ENCODE measurements at places on chromosomes 5 and 9.

- no peak for DNase-seq
These were observed 103.5 kb upstream of the ARRDC3 start for GRCh38 chr5:91486638-91487037.

DNA sequence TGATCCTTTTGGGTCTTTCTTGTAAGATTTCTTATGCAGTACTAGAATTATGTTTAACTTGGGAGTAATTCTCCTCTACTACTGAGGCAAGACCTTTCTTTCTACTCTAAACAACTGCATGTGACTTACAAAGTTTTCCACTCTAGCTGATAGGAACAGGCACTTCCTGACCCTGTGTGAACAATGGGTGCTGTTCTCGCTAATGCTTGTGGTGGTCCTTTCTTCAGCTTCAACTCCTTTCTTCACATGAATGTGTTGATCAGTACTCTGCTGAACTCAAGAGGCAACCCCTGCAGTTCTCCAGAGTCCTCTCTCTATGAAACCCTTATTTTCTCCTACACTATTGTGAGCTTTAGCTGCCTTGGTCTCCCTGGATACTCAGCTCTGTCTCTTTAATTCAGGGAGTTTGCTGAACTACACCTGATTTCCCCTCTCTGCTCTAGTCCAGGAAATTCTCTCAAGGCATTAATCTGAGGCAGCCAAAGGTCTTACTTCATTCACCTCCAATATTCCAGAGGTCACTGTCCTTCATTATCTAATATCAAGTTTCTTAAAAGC lies 484.6 kb upstream of the PIK3R1 start:
- DNase-seq, result no peak

DNA sequence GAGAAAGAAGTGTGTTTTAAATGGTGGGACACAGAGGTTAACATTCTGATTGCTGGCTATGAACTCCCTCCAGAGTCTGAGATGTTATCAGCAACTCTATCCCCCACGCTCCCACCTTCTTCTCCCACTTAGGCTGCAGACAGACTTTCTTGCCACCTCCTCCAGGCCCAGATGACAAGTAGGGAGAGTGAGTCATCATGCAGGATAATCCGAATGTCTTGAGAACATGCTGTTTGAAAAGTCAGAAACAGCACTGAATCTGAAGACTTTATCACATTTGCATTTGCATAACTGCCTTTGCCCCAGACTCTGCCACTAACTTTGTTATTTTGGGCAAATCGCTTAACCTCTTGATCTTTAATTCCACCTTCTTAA lies 139.8 kb downstream of the ESM1 start:
- DNase-seq, result no peak

- no peak for DNase-seq
These were observed 20.6 kb upstream of the ANP32B start for GRCh38 chr9:97962575-97962974.

GRCh38 chr5:72584466-72584865 lies 77.3 kb upstream of the ZNF366 start:
- no peak for DNase-seq

- DNase-seq, result no peak
These were observed 6.2 kb upstream of the CD180 start for GRCh38 chr5:67202828-67203227.

GRCh38 chr9:81490605-81491331 lies 198.6 kb downstream of the TLE1 start:
- DNase-seq, result no peak

GRCh38 chr5:124297826-124298225 lies 448.6 kb downstream of the ZNF608 start:
- DNase-seq, result no peak

DNA sequence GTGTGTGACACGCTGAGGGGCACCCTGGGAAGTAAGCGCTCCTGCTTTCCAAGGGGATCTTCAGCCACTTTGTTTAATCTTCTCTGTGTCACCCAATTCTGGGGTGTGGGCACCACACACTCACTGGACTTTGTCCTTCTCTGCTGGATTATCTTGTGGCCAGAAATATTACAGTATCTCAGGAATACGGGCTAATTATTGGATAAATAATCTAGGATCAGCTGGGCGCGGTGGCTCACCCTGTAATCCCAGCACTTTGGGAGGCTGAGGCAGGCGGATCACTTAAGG lies 50.9 kb downstream of the COL5A1 start:
- no peak for DNase-seq

DNA sequence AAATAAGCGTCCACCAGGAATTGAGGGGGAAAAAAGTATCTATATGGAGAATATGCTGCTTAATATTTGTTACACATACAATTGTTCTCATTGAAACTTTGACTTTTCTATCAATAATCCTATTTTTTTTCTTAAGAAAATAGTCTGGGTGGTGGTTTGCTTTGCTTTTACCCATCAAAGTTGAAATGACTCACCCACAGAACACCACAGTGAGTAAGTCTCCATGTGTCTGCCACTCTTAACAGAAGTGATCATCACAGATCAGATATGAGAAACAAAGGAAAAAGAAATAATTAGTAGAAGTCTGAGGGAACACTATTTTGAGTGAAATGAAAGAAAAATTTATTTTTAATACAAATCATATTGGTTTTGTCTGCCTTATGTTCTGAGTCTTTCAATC lies 742.8 kb downstream of the CDH9 start:
- DNase-seq, result no peak

GRCh38 chr9:123438321-123438720 lies 82.3 kb downstream of the CRB2 start:
- DNase-seq, result no peak

DNA sequence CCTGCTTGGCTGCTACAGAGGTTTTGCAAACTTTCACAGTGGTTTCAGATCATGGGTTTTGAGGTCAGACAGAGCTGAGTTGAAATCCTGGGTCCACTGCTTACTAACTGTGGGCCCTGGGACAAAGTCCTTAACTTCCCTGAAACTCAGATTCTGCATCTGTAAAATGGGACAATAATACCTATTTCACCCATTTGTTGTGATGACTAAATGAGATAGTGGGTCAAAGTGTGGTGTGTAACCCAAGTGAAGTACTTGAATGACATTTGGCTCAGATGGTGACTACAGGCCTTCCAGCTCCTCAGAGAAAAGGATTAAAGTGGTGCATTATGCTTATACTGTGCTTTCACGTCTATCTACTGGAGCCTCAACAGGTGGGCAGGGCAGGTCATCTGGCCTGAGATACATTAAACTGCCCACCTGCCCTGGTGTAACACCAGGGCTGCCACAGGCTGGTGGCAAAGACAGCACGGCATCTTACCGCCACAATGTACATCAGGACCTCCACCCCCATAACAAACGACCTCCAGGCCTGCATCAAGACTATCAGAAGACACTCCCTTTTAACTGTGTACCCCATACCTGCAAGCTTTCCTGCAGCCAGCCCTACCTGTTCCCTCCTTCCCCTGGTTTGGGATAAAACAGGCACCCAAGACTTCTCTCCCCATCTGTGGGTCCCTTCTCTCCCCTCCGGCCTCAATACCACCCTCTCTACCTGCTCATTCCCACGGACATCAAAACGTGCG lies 846 bp upstream of the TRAF1 start:
- no peak for DNase-seq

GRCh38 chr5:93126634-93127033 lies 454.4 kb downstream of the NR2F1-AS1 start:
- no peak for DNase-seq

DNA sequence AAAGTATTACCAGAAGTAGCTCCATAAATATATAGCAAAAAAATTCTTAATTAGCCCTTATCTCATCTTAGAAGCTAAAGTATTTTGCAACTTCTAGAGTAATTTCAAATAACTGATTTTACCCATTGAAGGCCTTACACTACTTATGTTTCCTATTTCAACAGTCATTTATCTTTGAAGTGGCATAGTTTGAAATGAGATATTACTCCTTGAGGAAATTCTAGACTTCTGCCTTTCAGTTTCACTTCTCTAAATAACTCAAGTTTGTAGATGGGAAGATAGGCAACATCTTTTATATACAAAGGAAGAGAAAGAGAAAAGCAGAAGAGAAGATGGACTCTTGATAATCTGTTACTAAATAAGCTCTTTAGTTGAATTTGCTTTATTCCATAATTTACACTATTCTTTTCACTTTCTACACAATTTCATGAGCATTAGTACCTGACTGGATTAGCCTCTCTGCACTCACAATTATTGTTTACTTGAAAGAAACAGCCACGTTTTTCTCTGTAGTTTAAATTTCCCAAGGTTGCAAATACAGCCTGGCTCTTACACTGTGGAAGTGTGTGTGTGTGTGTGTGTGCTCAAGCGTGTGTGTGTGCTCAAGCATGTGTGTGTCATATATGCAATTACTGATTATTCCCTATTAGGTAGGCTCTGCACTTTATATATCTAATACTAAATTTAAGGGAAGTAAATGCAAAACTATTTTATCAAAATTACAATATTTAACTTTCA lies 60.6 kb upstream of the EMB start:
- DNase-seq, result no peak

DNA sequence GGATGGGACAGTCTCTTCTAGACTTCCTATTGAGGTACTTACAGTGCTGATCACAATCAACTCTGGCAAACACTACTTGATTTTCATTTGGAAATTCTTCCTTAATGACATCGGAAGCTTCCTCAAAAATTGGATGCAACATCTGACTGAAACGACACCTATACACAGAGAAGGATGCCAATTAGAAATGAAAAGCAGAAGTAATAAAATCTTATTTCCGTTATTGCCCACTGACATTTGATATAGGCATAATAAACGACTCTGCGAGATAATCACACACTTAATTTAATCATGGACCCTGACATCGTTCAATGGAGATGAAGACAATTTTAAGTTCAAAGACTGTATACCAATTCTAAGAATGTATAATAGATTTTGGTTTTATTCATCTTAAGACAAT lies 46.4 kb downstream of the ERP44 start:
- DNase-seq, result no peak

- DNase-seq, result no peak
These were observed 281.7 kb upstream of the IRX2 start for GRCh38 chr5:3033033-3033755.

- DNase-seq, result no peak
These were observed 100.1 kb upstream of the TNFAIP8 start for GRCh38 chr5:119255571-119256356.

DNA sequence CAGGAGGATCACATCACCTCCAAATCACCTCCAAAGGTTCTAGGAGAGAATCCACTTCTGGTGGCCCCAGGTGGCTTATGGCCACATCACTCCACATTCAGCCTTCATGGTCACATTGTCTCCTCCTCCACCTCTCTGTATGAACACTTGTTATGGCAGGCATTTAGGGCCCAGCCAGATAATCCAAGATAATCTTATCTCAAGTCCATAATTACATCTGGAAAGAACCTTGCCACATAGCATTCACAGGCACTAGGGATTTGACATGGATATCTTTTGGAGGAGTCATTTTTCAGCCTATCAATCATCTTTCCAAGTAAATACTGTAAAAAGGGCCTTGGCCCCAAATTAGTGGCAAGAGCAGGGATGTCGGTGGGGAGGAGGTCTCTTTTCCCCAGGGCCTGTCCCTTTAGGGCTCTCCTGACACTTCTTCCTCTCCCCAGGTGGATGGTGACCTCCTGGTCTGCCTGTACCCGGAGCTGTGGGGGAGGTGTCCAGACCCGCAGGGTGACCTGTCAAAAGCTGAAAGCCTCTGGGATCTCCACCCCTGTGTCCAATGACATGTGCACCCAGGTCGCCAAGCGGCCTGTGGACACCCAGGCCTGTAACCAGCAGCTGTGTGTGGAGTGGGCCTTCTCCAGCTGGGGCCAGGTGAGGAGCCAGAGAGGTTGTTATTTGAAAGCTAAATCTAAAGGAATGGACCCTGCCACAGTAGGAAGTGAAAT lies 140.9 kb downstream of the SAXO1 start:
- no peak for DNase-seq

DNA sequence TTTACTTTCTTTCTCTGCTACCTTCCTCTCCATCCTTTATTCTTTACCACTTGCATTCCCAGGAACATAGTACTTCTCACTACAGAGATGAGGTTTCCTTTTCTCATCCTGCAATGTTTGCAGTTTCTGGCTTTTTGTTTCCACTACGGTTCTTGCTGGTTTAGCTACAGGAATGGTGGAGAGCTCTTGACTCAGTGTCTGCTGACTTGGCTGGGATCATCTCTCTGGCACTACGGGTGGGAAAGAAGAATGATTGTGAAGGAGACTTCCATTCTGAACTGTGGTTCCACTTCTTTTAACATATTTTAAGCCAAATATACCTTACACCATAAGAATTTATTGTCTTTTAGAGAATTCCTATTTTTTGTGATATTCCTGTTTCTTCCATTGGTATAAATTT lies 65.1 kb downstream of the NREP start:
- no peak for DNase-seq

GRCh38 chr9:110980261-110980660 lies 58.0 kb downstream of the LPAR1 start:
- DNase-seq, result no peak

DNA sequence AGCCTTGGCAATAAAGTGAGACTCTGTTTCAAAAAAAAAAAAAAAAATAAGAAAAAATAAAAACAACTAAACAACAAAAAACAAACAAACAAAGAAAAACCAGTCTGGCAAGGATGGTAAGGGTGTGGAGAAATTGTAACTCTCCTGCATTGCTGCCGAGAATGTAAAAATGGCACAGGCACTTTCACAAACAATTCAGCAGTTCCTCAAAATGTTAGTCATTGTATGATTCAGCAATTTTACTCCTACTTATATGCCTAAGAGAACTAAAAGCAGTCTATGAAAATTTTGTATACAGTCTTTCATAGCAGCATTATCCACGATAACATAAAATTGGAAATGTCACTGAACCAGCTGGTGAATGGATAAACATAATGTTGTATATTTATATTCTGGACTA lies 280.4 kb downstream of the CDH9 start:
- no peak for DNase-seq

All from stimulated activated CD4-positive, alpha-beta T cell treated with anti-CD3 and anti-CD28 coated beads, TNF-alpha, amount 100 ng/mL, for 24 hours (primary cell).